H1 (cell line): ENCODE measurements at places on chromosomes 2 and 18. TPM values are rescaled to one million over a fixed set of nuclear protein-coding genes. Genes with fewer than 3 reads are reported as not detected.

The LCT gene
- 0.06 and 0.11 TPM in 2 replicates for total RNA-seq

The TCF7L1 gene
- 108 and 110 TPM in 2 replicates for total RNA-seq

The FIGN gene
- 21.5 and 22.8 TPM in 2 replicates for total RNA-seq

The SLC16A14 gene
- total RNA-seq = 1.8 and 2.1 TPM in 2 replicates

The CPLX4 gene
- total RNA-seq = not detected in 2 replicates

The HDHD2 gene
- 42.7 and 44.8 TPM in 2 replicates for total RNA-seq

GRCh38 chr2:222440673-222441422, 16.5 kb downstream of the SGPP2 start:
- no peak for DNase-seq

- DNase-seq = no peak
Observed at GRCh38 chr2:85887566-85888019, 1.2 kb downstream of the ST3GAL5 start.

- no peak for DNase-seq
Observed at GRCh38 chr2:186241874-186242273, 244.2 kb upstream of the ZC3H15 start.

- no peak for DNase-seq
Observed at GRCh38 chr2:64651590-64651989, 2.1 kb downstream of the SERTAD2 start.

- no peak for DNase-seq
Observed at GRCh38 chr2:59871830-59872229, 681.6 kb downstream of the BCL11A start.

DNA sequence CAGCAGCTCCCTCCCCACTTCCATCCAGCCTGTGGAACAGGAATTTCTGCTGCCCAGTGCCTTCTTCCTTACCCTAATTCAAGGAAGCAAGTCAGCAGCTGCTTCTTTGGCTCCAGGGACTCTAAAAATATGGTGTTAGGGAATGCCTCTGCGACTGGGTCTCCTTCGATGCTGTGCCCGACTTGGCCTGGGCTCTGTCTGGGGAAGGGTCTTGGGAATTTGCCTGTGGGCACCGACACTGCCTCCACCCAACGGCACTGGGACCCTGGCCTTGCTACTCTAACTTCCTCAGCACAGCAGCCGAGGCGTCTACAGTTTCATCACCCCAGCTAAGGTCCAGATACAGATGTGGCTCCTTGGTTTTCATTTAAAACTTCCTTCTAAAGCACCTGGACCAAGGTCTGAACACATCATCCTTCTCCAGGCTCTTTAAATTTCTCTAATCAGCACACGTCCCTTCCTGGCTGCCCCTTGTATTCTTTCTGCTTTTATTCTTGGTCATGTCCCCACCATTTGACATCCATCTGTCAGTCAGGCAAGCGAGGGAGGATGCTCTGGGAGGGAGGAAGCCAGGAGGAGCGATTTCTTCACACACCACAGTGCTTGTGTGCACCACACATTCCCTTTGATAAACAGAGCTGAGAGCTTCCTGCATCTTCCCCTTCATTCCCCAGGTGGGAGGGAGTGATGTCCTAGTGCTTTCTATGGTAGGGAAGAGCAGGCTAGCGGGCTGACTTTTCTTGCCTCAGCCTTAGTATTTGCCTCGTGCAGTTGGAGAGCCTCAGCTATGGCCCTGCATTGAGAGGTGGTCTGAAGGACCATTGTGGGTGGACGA, 6.8 kb downstream of the LBH start:
- no peak for DNase-seq

DNA sequence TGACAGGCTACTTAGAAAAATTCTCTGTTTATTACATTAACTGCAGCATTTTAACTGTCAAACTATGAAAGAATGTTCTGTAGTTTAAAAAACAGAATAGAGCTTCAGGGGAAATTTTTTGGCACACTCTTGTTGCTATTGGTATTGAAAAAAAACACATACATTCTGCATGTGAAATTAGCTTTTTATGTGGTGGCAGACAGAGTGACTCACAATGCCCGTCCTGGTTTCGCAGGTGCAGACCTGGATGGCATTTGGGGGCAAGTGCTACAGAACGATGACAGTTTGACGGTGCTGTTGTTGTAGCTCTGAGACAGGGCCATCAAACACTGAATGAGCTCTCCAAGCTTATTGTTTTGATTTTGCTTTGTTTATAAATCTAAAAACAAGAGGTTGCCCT, 105.0 kb upstream of the MAP3K20 start:
- DNase-seq = no peak

DNA sequence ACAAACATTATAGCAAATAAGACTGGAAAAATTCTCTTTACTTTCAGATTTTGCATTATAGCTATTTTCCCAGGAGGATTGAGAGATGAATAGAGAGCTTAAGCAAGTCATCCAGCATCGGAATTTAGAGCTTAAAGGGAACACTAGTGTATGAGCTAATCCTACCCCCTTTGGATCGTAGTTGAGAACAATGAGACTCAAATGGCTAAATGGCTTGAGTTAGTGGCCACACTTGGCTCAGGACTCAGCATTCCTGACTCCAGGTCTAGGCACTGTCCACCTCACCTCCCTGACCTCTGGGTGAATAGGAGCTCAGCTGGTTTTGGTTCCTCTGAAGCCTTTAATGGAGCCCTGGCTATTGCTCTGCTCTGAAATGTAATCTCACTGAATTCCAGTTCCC, 97.5 kb upstream of the CXCR4 start:
- no peak for DNase-seq
